Suprapubic skin (tissue), 4 donors: ENCODE measurements at places on chromosomes 6 and 20.

GRCh38 chr6:90689172-90689571, 102.3 kb upstream of the MAP3K7 start:
- DNase-seq: no peak

- DNase-seq: no peak
Measured at GRCh38 chr6:157263881-157264397, 59.4 kb downstream of the TMEM242 start.

- DNase-seq: no peak
Measured at GRCh38 chr6:8658416-8658815, 223.1 kb upstream of the SLC35B3 start.

GRCh38 chr6:100796049-100796823, 84.9 kb downstream of the ASCC3 start:
- no peak for DNase-seq

DNA sequence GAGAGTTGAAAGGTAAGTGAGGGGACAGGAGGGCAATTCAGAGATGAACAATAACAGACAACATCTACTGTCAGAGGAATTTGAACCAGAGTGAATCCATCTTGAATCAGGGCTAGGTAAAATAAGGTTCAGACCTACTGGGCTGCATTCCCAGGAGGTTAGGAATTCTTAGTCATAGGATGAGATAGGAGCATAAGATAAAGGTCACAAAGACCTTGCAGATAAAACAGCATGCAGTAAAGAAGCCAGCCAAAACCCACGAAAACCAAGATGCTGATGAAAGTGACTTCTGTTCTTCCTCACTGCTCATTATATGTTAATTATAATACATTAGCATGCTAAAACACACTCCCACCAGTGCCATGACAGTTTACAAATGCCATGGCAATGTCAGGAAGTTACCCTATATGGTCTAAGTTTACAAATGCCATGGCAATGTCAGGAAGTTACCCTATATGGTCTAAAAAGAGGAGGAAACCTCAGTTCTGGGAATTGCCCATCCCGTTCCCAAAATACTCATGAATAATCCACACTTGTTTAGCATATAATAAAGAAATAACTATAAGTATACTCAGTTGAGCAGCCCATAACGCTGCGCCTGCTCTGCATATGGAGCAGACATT, 248.5 kb downstream of the HAO1 start:
- DNase-seq: no peak

- no peak for DNase-seq
Measured at GRCh38 chr6:107495196-107495643, 5.3 kb downstream of the SOBP start.

DNA sequence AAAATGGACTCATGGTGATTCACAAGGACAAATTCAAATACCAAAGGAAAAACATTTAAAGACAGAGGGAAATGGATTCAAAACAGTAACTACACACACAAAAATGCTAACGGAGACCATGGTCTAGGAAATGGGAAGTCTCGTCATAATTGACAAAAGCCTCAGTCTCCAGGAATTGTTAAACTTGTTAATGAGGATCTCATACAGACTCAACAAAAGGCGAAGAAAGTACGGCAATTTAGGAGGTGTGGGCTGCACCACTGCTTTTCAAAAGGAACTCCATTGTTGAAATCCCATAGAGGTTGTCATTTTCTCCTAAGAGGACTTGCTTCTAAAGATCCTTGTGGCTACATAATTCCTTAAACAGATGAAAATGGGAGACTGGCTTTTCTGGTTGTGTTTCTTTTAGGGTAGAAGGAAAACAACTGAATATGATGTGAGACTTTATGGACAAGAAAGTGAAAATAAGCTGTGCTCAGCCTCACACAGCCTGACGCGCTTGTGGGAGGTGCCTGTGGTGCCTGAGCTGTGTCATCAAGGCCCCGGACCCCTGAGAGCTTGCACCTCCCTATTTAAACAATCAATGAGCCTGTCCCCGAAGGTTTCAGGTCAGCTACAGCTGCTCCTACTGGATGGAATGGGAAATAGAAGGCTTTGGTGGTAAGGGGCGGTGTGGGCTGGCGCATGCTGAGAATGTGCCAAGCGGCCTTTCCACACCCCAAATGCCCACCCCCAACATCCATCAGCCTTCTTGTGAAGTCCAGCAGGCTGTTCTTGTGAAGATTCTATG, 2.5 kb upstream of the CLDN20 start:
- DNase-seq: no peak

DNA sequence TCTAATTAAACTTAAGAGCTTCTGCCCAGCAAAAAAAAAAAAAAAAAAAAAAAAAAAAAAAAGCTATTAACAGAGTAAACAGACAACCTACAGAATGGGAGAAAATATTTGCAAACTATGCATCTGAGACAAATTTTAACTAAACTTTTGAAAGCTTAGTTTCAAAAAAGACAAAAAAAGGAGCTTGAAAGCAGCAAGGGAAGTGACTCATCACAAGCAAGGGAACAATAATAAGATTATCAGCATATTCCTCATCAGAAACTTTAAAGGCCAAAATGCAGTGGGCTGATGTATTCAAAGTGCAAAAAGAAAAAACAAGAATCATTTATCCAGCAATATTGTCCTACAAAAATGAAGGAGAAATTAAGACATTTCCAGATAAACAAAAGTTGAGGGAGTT, 158.6 kb downstream of the RNF144B start:
- DNase-seq: no peak

- no peak for DNase-seq
Measured at GRCh38 chr6:23301556-23301955, 732.2 kb downstream of the HDGFL1 start.

- no peak for DNase-seq
Measured at GRCh38 chr6:31969712-31970603, 2.0 kb downstream of the DXO start.

GRCh38 chr6:159062976-159063375, 18.2 kb upstream of the TAGAP start:
- no peak for DNase-seq

- no peak for DNase-seq
Measured at GRCh38 chr6:116557893-116558292, 4.3 kb downstream of the CALHM4 start.

GRCh38 chr20:23666698-23667097, 22.1 kb downstream of the CST4 start:
- DNase-seq: no peak

DNA sequence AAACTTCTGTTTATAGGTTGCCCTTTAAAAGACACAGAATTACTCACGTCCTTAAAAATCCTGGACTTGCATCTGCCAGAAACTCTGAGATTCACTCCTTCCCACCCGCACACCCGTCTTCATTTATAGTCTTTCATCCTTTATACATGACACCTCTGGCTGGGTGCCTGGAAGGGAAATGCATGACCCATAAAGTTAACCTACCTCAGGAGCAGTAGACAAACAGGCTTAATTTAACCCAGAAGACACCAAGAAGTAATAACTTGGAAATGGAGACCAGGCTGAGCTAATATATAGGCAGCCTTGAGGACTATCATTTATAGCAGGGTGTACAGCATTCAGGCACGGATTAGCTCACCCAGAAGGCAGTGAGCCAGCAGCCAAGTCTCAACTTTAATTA, 429.0 kb upstream of the NRSN1 start:
- no peak for DNase-seq

DNA sequence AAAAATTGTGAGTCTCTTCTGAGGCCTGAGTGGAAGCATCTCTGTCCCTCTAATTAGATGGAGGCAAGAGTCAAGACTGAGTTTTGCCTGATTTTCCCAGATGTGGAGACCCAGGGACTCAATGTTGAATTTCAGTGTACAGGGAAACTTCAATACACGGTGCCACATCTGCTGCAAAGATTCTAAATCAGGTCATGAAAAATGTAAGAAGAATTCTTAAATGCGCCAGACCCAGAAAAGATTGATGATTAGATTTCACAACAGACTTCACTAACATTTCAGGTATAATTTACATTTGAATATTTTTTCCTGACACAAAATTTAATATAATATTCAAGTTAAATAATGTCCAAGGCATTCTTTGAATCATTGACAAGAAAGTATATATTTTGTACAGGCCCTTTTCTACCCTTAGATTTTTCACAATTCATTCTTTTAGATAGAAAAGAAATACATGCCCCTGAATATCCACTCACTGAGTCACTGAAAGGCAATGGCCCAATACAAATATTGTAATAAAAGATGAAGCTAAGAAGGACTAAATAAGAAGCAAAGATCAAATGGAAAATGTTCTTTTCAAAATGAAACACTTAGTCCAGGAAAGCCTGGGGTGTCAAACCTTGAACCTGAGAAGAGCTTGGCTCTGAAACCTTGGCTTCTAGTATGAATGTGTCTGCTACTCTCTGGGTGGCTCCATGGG, 18.2 kb upstream of the HDGFL1 start:
- DNase-seq: no peak

DNA sequence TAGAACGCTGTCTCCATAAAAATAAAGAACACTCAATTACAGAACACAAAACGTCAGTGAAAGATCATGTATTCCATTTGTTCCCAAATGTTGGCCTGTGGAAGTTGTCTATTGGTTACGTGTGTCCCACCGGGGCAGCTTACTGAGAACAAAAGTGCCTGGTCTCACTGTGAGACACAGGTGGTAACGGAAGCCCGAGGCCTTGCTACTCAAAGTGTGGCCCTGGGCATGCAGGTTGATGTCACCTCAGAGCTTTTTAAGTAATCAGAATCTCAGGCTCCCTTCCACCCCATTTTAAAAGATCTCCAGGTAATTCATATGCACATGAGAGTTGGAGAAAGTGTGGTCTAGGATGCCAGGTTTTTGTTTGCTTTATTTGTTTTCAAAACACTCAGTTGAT, 422.5 kb upstream of the OPRM1 start:
- DNase-seq: no peak

DNA sequence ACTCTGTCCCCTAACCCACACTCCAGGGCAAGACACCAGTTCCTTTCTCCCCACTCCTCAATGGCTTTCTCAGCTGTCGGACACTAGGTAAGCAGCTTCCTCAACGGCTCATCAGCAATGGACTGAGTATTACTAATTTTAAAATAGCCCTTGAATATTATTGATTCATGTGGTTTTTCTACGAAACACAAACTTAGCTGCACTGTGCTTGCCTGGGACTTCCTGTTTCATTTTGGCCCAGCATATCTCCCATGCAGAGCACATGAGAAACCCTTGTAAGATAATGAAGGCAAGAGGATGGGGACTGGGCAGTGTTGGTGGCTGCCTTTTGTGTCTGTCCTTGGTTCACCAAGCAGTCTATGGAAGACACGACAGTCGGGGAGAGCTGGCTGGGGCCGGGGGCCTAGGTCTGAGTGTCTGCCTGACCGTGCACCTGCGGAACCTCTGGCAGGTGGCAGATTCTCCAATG, 48.9 kb downstream of the RNASET2 start:
- no peak for DNase-seq

DNA sequence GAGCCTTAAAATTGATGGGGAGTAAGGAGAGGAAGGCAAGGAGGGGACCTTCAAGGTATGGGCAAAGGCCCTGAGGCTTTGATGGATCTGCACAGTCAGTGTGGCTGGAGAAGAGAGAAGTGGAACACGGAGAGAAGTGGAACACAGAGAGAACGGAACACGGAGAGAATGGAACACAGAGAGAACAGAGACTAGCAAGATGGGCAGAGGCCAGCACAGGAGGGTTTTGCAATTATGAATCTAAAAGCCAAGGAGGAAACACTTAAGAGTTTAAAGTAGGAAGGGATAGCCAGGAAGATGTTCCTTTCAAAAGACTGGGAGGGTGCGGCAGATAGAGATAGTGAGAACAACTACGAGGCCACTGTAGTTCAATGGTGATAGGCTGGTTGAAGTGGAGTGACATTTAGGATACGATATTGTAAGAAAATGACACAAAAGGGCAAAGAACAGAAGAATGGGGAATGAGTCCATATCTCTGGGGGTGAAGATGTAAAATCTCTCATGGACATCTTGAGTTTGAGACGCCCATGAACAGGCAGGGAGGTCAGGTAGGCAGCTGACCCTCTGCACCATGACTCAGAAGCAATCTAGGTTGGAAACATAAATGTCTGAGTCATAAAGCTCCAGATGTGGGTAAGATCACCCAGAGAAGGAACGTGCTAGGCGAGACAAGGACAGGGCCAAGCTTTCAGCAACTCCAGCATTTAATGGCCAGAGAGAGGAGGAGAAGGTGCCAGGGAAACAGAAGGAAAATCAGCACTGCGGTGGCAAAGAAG, 25.4 kb downstream of the ZMYND8 start:
- no peak for DNase-seq

- no peak for DNase-seq
Measured at GRCh38 chr6:106363401-106364138, 3.1 kb downstream of the CRYBG1 start.

DNA sequence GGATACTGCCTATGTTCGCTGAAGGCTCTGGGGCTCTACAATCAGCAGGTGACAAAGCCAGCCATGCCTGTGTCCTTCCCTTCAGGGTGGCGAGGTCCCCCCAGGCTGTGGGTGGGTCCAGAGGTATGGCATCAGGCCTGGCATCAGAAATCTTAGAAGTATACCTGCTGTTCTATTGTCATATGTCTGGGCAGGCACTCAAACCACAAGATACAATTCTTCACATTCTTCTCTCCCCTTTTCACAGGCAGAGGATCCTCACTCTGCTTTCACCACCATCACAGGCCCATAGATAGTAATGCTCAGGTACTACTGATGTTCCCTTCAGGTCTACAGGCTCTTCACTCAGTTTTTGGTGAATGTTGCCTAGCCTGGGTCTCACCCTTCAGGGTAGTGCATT, 1180.0 kb upstream of the CITED2 start:
- no peak for DNase-seq

GRCh38 chr20:884983-885952, 30.9 kb downstream of the ANGPT4 start:
- no peak for DNase-seq

DNA sequence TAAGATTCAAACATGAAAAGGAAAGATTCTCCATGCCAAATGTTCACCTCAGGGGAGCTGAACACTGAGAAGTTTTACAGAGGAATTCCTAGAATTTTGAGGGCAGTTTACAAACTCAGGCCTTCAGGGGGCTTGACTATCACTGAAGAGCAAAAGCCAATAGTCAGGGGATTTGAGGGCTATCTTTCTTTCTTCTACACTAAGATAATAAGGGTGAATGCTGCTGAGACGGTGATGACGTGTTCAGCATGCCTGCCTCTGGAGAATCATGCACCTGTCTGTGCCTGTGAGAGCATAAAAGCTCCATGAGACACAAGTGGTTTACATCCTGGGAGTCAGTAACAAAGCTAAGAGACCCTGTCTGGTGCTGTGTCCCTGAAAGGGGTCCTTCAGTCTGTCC, 1085.6 kb downstream of the KIF16B start:
- no peak for DNase-seq

- no peak for DNase-seq
Measured at GRCh38 chr6:46932526-46933319, 11.0 kb upstream of the ADGRF5 start.

DNA sequence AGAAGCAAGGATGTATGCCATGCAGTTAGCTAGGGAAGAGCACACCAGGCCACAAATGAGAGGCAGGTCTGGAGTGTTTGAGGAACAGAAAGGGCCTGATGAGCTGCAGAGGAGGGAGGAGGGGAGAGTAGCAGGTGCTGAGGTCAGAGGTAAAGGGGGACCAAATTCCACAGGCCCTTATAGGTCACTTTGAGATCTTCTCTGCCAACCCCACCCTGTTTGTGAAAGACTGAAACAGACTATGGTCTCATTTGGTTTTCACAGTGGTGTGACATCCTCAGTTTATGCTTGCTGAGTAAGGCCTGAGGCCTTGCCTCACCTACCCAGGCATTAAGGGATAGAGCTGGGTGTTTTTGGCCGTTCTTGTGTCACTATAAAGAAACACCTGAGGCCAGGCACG, 187.7 kb upstream of the MYLIP start:
- no peak for DNase-seq
